ENCODE measurements at places on chromosomes 2 and 18.

DNA sequence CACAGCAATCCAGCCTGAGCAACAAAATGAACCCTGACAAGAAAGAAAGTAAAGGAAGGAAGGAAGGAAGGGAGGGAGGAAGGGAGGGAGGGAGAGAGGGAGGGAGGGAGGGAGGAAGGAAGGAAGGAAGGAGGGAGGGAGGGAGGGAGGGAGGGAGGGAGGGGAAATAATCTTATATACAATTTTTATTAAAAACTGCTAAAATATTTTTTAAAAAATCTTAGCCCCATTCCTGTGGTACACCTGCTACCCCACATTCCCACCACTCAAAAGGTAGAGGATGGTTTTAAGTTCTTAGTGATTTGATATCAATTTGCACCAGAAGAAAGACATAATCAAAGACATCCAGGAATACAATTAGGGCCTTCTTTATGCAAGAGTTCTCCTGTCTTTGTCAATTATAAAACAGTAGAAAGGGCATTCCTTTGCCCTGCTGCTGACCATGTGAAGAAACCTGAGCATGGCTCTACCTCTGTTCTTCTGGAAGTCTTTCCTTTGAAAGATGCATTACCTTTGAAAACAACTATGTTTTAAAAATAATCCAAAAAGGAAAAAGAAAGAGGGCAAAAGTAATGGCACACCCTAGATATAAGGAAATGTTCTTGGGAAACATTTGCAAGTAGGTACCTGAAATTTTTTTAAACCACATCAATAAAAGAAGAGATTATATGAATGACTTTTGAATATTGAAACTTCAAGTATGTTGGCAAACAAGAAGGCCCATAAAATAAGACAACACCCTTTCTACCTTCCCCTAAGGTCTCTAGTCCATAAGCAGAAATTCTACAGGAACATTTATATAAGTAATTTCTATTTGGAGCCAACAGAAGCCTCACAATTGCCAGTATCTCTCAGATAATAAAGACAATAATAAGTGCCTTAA lies 33.7 kb upstream of the ACVR2A start:
- no peak for DNase-seq

DNA sequence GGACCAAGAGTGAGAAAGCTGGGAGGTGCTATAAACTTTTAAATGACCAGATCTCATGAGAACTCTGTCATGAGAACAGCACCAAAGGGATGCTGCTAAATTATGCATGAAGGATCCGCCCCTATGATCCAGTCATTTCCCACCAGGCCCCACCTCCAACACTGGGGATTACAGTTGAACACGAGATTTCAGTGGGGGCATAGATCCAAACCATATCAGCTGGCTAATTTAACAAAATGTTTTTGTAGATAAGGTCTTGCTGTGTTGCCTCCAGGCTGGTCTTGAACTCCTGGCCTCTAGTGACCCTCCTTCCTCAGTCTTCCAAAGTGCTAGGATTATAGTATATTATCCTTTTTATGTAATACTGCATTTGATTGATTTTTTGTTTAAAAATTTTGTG lies 56.0 kb downstream of the NBEAL1 start:
- DNase-seq: no peak

- no peak for DNase-seq
Observed at GRCh38 chr2:229835596-229836283, 86.1 kb downstream of the TRIP12 start.

DNA sequence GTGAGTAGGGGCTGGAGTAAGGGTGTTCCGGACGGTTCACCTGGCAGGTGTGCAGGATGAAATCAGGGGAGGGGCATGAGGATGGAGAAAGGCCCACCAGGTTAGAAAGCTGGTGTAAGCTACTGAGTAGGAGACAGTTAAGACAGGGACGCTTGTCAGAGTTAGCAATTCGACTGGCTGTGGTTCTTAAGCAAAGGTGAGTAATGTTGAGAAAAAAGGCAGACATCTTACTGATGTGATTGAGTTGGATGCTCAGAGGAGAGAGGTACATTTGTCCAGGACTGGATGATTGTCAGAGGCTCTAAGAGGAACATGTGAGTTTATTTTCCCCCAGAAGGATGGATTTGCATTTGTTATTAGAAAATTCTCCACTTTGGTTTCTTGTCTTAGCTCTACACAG lies 90.5 kb upstream of the MGAT5 start:
- DNase-seq: no peak

DNA sequence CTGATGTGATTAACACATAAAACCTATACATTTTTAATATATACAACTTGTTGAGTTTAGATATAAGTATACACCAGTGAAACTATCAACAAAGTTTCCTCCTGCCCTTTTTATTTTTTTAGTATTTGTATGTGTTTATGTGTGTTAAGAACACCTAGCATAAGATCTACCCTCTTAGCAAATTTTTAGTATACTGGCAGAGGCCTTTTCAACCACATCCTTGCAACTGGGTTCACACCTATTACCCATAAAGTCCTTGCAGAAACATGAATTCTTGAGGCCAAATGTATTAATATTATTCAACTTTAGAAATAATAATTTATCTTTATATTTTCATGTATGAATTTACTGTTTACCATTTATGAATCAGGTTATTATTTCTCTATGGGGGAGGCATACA lies 119.7 kb upstream of the CRIM1 start:
- DNase-seq: no peak
